ENCODE measurements at places on chromosomes 16 and 17.

DNA sequence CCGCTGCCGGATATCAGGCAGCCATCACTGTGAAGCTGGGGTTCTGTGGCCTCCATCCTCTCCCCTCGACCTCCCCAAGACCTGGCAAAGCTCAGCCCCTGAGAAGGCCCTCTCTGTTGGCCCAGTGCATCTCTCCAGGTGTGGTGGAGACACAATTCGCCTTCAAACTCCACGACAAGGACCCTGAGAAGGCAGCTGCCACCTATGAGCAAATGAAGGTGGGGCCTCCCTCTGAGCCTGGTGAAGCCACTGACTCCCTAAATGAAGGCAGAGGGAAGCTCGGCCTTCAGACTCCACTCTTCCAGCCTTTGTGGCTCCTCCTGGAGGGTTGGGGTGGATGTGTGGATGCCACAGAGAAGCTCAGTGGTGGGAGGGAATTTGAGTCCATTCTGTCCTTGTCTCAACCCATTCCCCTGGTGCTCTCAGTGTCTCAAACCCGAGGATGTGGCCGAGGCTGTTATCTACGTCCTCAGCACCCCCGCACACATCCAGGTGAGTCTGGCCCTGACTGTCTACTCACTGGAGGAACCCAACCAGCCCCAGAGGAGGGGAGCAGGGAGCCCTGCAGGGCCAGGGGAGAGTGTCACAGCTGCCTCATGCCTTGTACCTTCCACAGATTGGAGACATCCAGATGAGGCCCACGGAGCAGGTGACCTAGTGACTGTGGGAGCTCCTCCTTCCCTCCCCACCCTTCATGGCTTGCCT lies 1.7 kb upstream of the MRM1 start:
- no peak for DNase-seq

DNA sequence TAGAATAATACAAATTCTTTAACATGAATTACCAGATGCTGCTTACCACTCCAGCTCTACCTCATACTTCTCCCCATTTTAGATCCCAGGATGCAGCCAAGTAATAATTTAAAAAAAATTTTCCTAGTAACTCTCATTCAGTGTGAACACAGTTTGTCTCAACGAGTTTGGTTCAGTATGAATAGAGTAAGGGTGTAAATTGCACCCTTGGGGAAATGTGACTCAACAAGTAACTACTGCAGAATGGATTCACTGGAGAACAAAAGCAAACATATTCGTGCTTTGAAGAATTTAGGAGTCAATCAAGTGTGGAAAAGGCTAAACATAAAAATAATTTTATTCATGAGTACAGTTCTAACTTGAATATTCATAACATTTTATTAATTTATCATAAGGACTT lies 23.0 kb downstream of the KCNJ16 start:
- no peak for DNase-seq

DNA sequence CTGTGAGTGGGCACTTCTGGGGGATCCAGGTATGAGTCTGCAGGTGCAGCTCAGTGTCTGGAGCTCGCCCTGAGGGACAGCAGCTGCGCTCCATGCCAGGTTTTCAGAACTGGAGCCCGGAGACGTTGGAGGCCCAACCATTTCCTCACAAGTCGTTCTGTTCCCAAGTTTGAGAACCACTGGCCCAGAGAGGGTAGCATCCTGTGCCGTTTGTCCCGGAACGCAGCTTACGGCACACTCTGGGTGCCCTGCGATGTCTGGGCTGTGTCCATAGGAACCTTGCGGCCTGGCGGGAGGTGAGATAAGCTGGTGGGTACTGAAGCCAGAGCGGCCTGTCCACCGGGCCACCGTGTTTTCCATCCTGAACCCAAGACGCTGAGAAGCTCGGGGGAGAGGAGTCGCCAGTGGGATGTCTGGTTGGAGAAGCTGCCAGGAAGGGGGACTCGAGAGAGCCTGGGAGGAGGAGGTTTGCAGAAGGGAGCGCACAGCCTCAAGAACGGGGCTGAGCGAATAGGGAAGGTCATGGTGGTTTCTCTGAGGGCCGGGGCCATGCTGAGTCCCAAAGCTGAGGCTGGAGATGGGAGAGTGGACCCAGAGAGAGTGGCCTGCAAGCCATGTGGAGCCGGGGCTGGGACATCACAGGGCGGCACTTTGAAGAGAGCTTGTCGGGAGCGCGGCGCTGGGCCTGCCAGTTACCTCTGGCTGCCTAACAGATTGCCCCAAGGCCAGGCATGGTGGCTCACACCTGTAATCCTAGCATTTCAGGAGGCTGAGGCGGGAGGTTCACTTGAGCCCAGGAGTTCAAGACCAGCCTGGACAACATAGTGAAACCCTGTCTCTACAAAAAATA lies 211.0 kb upstream of the GSE1 start:
- DNase-seq: no peak

- no peak for DNase-seq
Observed at GRCh38 chr17:48478224-48479013, 48.4 kb upstream of the SKAP1 start.

DNA sequence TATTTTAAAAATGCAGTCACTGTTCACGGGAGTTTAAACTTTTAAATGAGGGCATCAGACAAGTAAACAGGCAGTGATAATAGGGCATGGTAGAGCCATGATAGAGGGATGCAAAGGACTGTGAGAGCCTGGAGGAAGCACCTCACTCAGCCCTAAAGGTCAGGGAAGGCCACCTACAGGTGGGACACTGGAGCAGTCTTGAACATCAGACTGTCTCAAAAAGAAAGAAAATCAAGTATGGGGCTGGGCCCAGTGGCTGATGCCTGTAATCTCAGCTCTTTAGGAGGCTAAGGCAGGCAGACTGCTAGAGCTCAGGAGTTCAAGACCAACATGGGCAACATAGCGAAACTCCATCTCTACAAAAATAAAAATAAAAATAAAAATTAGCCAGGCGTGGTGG lies 31.0 kb upstream of the DHRS7B start:
- no peak for DNase-seq

DNA sequence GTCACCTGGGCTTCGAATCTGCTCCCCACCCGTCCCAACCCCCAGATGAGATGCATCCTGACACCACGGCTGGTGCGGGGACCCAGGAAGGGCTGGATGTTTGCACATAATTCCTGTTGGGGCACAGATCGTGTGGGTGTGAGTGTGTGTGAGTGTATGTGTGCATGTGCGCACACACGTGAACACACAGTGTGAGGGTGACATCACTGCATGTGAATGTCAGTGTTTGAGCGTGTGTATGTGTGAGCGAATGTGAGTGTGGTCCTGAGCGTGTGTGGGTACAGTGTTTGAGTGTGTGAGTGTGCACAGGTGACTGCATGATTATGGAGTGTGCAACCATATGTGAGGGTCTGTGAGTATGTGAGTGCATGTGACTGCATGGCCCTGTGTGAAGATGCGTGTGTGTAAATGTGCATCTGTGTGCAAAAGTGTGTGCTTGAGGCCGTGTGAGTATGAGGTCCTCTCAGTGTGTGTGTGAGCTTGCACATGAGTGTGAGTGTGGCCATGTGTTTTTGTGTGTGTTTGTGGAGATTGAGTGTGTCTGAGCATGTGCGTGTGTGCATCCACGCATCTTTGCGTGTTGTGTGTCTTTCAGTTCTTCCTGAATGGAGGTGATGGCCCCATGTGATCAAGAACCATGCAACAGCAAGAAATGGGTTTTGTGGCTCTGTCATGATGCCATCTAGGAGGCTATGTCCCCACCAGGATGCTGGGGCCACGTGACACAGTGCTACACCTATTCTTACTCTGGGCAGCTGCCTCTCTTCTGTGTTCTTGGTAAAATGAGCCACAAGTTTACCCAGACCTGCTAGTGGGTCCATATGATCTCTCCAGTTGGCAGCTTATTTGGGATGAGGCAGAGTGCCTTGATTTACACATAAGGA lies 70.5 kb upstream of the GCSH start:
- DNase-seq: no peak

Data from SW 1271 (cell line).